ENCODE measurements at places on chromosomes 16 and 17.

DNA sequence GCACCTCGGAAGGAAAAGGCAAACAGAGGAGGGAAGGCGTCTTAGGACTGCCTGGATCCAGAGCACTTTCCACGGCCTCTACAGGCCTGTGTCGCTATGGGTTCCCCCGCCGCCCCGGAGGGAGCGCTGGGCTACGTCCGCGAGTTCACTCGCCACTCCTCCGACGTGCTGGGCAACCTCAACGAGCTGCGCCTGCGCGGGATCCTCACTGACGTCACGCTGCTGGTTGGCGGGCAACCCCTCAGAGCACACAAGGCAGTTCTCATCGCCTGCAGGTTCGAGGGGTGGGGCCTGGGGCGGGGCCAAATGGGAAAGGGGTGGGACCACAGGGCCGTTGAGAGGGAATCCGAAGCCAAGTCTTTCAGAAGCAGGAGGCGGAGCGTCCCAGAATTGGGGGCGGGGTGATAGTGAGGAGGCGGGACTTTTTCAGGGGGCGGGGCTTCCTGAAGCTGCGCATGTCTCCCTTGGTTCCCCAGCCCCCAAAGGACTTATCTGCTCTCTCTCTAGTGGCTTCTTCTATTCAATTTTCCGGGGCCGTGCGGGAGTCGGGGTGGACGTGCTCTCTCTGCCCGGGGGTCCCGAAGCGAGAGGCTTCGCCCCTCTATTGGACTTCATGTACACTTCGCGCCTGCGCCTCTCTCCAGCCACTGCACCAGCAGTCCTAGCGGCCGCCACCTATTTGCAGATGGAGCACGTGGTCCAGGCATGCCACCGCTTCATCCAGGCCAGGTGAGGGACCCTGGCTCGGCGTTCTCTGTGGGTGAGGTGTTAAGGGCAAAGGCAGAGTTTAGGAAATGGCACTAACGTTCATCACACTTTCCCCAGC lies 939 bp downstream of the BCL6B start:
- DNase-seq = peak; percentile 95

DNA sequence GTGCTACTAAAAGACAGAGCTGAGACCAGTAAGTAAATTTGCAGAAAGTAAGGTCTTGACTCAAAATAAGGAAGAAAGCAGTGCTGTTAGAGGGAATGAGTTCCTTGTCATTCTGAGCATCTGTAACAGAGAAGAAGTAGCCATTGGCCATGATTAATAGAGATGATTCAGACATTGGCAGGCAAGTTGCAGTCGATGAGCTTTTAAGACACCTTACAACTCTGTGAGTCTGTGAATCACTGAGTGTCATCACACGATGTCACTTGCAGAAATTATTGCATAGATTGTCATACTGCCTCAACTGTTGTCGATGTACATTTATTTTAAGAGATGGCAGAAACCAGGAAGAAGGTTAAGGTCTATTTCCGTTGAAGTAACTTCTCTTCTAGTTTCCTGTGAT lies 201.1 kb upstream of the CDH13 start:
- no peak for DNase-seq

- no peak for DNase-seq
Measured at GRCh38 chr16:64225696-64226095, 896.2 kb downstream of the CDH11 start.

- no peak for DNase-seq
Measured at GRCh38 chr16:50743581-50744225, 1.8 kb downstream of the CYLD start.

- no peak for DNase-seq
Measured at GRCh38 chr17:29379084-29379991, 10.8 kb upstream of the TAOK1 start.

DNA sequence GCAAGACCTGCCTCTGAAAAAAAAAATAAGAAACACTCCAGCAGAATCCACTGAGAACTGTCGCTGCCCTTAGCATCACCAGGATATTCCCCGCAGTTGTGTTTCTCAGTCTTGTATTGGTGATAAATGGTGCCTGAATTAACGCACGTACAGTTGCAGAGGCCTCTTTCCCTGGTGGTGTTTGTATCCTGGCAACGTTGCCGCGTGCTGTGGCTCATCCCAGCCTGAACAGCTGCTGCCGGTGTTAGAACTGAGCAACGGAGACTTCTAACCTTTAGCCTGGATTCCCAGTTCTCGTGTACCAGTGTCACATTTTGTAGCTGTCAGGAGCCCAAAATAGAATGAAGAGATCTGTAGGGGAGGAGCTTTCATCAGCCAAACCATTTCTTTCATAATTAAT lies 4.8 kb downstream of the MLYCD start:
- no peak for DNase-seq

DNA sequence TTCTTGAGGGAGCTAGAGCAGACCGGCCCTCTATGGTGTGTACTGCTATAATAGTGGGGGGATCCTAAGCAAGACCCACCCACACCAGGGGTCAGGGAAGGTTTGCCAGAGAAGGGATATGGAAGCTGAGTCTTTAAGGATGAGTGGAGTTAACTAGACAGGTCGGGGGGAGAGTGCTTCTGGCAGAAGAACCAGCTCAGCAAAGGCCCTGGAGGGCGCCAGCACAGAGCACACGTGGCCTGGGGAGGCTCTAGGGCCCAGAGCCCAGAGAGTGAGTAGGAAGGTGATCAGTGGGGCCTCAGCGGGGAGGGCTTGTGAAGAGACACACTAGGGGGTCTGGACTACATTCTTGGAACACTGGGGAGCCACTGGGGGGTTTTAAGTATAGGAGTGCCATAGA lies 21.1 kb downstream of the NGFR start:
- no peak for DNase-seq

DNA sequence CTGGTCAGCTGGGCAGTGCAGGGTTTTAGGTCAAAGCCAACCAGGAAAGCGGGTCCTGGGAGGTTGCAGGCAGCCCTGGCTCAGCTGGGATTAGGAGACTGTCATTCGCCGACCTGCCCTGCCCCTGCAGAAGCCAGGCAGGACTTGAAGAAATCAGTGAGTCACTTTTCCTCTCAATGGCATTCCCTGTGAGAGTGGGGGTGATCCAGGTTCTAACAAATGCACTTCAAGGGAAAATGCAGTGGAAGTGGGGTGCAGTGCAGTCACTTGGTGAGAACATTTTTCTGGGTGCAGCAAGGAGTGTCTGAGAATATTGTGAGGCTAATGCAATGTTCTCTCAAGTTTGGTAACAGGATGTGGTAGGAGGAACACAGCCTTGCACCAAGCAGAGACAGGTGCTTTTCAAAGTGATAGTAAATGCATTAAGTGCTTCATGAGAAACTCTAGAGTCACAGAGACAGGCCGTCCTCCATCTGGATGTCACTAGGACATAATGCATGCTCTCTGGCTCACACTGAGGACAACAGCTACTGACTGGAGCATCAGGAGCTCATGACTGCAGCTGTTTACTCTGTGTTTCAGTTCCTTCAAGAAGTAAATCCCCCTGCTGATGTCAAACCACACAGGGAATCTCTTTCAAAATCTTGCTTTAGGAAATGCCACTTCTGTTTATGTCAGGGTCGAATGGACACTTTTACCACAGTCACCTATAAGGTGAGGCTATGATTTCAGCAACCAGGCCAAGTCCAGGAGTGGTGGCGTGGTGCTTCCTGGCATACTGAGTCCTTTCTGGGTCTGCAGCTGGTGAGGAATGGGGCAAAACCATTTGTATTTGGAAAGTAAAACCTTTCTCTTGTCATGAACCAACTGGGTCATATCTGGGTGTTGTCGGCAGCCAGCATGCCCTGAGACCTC lies 16.7 kb downstream of the CDK5R1 start:
- peak; percentile 25 for DNase-seq

DNA sequence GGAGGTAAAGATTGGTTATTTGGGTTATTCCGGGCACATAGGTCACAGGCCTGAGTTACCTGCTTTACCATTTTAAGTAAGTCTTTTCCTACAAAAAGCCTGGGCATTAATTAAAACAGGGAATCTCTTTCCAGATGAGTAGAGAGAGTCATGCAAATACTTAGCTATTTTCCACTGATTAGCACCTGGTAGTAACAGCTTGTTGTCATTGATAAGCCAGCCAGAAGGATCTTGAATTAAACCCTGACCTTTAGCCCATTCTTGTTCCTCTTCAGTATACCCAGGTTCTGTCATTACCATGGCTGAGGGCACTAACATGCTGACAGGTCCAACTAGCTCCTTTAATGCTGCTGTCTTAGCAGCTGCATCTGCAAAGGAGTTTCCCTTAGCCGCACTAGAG lies 44.4 kb upstream of the ARL4D start:
- no peak for DNase-seq

Data from activated CD4-positive, alpha-beta T cell treated with anti-CD3 and anti-CD28 coated beads, Interleukin-2, amount 50 U/mL, for 1 hour (primary cell).